NAMALWA (cell line): ENCODE measurements at places on chromosomes 1 and 21.

- DNase-seq, result no peak
These were observed 144.6 kb upstream of the CD34 start for GRCh38 chr1:208055535-208055934.

DNA sequence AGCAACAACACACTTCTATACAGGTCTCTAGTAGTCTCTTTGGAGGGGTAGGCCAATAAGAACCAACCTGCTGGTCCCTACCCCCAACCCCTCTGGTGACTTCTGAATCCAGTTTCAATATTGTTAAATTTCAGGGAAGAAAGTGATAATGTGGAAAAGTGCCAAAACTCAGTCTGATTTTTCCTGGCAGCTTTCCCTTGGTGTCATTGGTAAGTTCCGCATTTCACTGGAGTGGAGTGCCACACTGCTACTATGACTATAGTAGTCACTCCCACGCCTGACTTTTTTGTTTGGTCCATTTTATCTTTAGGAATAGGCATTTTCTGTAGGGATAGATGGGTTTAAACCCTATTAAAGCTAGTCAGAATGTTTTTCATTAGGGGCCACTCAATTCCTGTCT, 5.7 kb upstream of the ARID1A start:
- DNase-seq, result no peak

- DNase-seq, result no peak
These were observed 85.9 kb downstream of the SELENOF start for GRCh38 chr1:86828024-86828423.

DNA sequence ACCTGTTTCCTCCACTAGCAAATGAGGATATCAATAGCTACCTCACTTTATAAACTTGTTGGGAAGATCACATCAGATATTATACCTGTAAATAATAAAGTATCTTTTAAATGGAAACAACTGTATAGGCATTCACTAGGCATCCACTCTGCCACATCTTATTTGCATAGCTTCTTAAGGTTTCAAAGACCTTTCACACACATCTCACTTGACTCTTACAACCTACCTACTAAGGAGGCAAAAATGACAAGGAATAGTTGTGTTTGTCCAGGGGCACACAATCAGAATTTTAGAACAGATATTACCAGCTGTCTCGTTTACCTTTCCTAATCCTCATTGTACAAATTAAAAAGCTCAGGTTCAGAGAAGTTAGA, 51.5 kb downstream of the VANGL2 start:
- DNase-seq, result peak; percentile 67

- DNase-seq, result no peak
These were observed 22.8 kb downstream of the HFM1 start for GRCh38 chr1:91381844-91382243.

GRCh38 chr1:62327360-62328055, 8.3 kb upstream of the KANK4 start:
- no peak for DNase-seq

DNA sequence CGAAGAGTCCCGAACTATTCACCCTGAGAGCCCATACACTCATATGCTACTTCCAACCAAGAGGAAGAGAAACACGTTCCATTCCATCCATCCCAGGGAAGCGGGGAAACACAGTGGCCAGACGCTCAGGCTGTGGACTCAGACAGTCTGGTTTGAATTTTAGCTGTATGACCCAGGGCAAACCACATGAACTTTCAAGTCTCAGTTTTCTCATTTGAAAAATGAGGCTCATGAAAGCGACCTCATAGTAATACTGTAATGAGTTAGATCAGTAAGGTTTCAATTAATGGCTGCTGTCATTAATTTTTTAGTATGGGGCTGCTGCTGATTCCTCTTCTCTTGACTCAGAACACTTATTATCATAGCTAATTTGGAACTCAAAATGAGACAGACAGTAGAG, 1.5 kb downstream of the FCRL4 start:
- DNase-seq, result no peak

DNA sequence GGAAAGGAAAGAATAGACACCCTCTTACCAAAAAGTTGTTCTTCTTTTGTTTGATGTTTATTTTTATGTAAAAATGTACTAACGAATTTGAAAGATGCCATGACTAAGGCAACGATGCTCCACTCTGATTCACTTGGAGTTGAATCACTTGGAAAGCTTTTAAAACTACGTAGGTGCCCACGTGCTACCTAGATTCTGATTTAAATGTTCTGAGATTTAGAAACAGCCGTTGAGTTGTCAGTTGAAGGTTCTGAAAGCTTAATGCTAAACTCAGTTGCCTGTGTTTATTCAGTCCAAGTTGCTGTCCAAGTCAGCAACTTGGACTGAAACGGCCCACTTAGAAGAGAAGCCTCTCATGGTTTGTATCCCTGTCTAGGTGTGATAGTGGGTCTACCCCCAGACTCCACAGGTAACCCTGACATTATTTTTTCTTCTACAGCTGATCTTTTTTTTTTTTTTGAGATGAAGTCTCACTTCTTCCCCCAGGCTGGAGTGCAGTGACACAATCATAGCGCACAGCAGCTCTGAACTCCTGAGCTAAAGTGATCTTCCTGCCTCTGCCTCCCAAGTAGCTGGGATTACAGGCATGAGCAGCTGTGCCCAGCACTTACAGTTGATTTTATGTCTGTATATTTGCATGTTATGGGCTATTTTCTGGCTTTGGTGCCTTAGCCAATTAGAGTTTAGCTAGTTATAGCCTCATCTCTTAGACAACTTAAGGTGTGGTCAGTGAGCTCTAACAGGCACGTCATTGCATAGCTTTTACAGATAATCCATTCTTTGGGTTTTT, 1.4 kb upstream of the VAMP4 start:
- DNase-seq, result peak; percentile 34

DNA sequence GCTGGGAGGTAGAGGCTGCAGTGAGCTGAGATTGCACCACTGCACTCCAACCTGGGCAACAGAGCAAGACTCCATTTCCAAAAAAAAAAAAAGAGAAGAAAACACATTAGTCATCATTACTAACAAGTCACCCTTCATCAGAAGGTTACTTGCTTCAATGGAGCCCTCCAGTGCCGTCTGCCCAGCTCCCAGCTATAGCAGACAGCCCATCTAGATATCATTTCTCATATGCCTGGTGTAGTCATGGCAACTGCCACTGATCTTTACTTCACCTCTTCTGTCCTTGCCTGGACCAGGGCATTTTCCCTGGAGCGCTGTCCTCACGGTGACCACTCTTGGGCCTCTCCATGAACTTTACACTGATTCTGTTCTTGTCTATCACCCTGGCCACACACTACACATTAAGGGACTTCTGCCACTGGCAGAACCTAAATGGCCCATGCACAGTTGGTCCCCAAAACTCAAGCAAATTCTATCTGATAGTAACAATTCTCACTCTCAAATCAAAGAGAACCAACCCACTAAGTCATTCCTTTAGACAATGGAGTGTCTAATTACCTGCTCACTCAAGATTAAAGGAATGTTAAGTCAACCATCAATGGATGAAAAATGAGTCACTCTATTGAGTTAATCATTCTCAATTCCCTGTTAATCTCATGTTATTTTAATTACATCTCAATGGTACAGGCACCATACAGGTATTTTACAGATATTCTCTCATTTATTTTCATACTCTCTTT, 12.9 kb downstream of the GPA33 start:
- no peak for DNase-seq

DNA sequence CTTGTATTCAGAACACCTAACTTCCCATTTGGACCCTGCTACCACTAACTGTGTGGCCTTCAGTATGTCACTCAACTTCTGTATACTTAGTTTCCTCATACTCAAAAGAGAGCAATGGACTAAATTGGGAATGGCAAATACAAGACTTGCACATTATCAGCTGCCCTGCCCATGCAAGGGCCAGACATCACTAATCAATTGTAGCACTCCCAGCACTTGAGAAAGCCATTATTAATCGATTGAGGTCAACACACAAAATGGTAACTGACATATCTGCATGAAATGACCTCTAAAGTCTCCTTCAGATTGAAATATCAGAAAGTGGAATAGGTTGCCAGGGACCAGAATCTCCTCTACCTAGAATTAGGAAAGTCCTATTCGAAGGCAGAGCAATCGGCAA, 59.2 kb downstream of the MT1HL1 start:
- no peak for DNase-seq

GRCh38 chr21:31921079-31921478, 48.3 kb downstream of the HUNK start:
- no peak for DNase-seq

- peak; percentile 70 for DNase-seq
These were observed 15.4 kb upstream of the LCE5A start for GRCh38 chr1:152495066-152495675.

DNA sequence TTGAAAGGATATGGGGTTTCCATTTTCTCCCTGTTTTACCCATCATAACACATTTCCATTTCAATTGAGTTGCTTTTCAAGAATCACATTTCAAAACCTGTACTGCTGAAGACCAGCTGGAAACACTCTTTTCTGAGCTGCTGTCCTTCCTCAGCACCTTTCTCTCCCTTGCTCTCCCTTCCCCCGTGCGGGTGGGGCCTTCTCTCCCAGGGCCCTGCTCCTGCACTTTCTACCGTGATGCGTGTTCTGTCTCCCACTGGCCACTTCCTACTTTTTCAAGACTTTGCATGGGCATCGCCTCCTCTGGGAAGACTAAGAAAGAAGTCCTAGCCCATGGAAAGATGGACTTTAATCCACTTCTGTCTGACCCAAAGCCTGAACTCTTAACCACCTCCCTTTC, 390.4 kb downstream of the PTPRU start:
- DNase-seq, result no peak

DNA sequence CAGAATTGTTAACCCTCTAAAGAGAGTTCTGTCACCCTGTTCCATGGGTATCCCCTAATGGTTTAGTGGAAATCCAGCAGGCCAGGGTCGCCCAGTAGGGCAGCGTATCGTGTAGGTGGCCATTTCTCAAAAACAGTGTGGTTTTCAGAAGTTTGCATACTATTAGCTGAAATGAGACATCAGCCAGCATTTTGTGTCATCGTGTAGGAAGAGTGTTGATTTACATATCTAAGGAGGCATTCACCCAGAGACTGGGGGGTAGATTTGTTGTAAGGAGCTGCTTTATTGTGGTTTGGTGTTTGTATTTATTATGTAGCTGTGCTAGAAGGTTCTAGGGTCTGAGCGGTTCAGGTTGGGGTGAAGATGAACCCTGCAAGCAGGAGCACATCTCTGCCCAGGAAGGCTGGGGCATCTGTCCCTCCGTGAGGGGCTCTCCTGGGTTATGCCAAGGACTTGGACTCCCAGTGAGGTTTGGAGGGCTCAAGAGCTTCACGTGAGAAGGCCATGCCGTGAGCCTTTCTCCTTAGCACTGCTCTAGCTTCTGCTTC, 174.4 kb downstream of the PGBD5 start:
- DNase-seq, result no peak

DNA sequence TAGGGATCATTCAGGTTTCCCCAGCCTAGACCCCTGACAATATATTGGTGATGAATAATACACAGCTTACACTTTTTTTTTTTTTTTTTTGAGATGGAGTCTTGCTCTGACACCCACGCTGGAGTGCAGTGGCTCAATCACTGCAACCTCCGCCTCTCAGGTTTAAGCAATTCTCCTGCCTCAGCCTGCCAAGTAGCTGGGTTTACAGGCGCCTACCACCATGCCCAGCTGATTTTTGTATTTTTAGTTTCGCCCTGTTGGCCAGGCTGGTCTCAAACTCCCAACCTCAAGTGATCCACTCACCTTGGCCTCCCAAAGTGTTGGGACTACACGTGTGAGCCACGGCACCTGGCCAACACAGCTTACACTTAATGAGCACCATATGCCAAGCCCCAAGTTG, 7.2 kb downstream of the VASH2 start:
- no peak for DNase-seq

- DNase-seq, result no peak
These were observed 28.3 kb upstream of the PPM1J start for GRCh38 chr1:112743174-112744008.

DNA sequence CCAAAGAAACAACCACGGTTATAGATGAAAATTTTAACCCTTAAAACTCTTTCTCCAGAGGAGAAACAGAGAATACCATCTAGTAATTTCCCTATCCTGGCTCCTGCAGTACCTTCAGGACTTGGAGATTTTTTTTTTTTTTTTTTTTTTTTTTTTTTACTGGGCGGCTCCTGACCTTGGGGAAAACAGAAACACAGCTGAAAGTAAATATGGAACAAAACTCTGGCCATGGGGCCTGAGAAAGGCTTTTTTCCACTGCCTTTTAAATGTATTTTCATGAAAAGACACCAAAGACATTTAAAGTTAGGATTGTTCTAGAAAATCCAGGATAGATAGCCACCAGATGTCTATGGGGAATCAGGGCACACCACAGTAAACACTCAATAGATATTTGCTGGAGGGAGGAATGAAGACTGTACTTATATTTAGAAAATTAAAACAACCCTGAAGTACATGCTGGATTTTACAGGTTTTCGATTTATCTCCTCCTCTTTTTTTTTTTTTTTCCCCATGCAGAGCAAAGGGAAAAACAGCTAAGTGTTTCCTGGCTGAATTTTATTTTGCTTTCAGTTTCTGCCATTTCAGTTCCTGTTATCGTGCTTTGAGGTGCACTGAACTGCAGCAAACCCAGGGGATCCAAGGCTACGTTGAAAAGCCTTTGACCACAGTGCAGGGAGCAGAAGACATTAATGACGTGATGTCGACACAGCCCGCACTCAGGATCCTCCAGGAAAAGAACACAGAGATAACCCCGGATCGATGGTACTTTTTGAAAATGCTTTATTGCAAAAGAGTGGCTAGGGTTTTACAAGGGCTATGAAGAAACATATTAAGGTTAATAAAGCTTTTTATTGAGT, 35.7 kb upstream of the CNN3 start:
- peak; percentile 85 for DNase-seq

DNA sequence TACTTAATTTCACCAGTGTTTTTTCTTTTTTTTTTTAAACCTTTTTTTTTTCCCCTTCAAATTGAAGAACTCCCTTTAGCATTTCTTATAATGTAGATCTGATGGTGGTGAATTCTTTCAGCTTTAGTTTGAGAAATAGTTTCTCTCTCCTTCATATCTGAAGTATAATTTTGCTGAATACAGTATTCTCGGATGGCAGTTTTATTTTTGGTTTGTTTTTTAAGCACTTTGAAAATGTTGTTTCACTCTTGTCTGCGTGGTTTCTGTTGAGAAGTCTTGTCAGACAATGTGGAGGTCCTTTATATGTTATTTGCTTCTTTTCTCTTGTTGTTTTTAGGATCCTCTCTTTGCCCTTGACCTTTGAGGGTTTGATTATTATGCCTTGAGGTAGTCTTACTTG, 135.1 kb downstream of the RPS6KC1 start:
- DNase-seq, result no peak

DNA sequence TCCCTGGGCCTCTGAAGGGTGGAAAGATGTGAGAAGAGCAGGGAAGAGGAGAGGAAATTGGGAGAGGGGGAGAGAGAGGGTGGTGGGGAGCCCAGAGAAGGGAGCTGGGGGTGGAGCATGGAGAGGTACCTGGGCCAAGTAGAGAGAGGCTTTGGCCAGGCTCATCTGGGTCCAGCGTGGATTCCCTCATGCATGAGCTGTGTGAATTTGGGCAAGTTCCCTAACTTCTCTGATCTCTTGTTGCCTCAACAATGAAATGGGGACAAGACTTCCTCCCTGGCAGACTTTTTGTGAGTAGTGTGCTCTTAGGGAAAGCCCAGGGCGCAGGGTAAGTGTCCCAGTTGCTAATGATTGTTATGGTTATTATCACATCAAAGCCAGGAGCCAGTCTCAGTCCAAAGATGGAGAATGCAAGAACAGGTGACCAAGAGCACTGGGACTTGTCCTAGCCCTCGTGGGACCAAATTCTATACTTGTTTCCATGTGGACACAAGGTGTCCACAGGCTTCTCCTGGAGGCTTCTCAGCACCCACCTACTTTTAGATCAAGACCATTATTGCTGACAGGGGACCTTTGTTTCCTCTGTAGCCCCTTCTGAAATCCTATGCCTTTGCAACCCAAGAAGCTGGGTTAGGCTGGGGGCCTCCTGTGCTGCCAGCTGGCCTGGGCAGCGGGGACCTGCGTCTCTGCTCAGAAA, 13.9 kb downstream of the IL6R start:
- no peak for DNase-seq
